ENCODE measurements at places on chromosomes 6 and 20.

DNA sequence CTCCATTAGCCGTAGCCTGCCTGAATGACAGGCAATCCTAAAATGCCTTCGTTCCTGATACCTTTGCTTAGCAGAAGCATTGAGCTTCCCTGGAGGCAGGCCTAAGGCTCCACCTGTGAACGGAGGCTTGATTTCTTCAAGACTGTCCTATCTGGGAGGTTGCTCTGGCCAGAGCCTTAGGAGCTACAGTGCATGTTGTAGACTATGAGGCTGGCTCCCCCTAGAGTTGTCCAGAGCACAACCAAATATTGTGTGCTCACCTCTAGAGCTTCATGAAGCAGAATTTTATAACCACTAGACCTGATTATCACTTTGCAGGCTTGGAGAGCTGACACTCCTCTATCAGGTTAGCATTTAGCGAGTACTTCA lies 217.8 kb downstream of the MAFB start:
- peak; percentile 27 for DNase-seq

DNA sequence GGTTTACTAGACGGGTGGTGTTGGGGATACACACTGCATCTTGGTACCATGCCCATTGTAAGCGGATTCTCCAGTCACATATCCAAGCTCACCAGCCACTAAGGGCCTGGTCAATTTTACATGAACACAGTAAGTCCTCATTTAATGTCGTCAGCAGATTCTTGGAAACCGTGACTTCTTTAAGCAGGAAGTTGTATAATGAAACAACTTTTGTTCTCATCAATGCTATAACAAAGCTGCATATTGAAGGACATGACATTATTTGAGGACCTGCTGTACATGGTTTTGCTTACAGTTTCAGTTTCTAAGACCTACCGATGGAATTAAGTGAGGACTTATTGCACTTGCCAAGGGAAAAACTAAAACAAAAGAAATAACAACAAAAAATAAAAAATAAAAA lies 295.6 kb downstream of the SYNE1 start:
- no peak for DNase-seq

- no peak for DNase-seq
Measured at GRCh38 chr6:34066218-34066571, 79.7 kb downstream of the GRM4 start.

DNA sequence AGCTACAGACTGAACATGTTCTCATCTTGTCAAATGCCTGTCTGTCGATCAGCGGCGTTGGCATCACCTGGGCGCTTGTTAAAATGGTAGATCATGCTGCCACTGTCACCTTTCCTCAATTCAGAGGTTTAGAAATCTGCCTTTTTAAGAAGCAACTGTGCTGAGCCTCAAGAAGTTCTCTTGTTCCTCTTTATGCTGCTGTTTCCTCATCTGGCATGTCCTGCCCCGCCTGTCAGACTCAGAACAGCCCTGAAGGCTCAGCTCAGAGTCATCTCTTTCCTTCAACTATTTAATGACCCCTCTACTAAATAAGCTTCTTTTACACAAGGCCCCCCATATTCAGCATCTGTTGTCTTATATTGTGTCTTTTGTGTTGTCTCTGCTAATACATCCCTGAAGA lies 368.2 kb downstream of the EPM2A start:
- no peak for DNase-seq

- no peak for DNase-seq
Measured at GRCh38 chr6:163694072-163694471, 279.6 kb downstream of the QKI start.

GRCh38 chr6:160042014-160042773 lies 73.3 kb downstream of the IGF2R start:
- DNase-seq = peak; percentile 91

GRCh38 chr20:25195962-25196785 lies 662 bp downstream of the ENTPD6 start:
- no peak for DNase-seq

DNA sequence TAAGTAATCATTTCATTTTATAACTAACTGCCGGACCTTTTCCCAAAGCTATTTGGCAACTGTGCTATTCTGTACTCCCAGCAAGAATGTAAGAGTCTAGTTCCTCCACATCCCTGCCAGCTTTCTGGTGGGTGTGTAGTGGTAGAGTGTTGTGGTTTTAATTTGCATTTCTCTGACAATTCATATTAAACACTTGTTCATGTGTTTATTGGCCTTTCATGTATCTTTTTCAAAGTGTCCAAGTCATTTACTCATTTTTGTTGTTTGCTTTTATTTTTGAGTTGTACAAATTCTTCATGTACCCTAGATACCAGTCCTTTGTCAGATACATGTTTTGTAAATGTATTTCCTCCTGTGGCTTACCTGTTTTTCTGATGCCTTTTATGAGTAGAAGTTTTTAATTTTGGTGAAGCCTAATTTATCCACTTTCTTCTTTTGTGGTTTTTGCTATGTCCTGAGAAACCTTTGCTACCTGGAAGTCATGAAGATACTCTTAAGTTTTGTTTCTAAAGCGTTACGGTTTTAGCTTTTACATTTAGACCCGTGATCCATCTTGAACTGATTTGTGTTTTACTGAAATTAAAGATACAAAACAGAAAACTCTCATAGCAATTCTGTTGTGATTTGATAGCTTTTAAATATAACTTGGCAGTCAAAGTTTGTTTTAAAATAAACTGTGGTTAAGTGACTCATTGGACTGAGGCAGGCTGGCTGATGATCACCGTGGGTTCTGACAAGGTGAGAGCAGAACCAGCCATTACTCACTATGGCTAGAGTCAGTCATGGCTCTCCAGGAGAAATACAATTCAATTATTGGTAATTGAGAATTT lies 8.0 kb downstream of the MYLIP start:
- DNase-seq = peak; percentile 91

- DNase-seq = no peak
Measured at GRCh38 chr20:6506906-6507305, 260.6 kb upstream of the BMP2 start.

- DNase-seq = peak; percentile 54
Measured at GRCh38 chr6:135534773-135535380, 37.3 kb upstream of the AHI1 start.

DNA sequence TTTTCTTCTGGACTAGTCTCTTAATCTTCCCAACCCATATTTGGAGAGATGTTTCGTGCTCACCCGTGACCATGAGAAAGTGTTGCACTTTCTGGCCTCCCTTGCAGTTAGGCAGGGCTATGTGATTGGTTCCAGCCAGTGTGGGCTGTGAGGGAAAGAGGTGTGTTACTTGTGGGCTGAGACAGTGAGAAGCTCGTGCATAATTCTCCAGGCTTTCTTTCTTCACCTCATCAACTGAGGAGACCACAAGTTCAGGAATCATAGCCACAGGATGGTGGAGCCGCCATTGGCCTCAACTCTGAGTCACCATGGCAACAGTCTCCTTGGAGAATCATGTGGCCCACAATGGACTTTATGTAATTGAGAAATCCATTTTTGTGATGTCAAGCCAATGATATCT lies 57.5 kb upstream of the FUCA2 start:
- DNase-seq = peak; percentile 70

DNA sequence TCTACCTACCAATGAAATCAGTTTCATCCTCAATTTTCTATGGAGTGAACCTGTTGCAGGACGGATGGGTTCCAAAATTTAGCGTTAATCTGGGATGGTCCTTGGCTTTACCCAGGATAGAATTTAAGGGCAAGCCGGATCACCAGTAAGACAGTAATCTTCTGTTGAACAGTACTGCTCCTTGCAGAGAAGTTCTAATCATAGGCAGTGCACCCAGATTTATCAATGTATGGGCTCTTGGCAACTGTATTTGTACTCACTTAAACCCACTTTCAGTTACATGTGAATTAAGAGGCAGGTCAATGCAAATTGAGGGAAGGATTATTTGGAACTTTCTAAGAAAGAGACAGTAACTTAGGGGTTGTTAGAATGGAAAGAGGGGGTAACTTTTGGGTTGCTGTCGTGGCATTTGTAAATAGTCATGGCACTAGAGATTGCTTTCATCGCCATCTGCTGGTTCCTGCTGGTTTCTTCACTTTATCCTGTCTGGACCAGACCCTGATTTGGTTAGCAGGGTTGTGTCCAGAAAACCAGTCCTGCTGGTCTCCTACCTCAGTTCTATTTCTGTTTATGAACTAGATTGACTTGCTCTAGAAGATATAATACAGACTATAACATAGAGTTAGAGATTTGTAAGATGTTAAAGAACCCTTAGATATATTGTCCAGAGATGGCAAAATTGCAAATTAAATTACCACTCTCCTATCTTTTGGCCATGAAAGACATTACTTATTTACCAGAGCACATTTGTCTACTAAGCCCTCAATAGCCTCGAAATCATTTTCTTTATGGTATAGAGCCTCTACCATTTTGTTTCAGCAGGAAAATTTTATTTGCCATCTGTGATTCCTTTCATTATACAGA lies 646.3 kb downstream of the UTRN start:
- peak; percentile 57 for DNase-seq

DNA sequence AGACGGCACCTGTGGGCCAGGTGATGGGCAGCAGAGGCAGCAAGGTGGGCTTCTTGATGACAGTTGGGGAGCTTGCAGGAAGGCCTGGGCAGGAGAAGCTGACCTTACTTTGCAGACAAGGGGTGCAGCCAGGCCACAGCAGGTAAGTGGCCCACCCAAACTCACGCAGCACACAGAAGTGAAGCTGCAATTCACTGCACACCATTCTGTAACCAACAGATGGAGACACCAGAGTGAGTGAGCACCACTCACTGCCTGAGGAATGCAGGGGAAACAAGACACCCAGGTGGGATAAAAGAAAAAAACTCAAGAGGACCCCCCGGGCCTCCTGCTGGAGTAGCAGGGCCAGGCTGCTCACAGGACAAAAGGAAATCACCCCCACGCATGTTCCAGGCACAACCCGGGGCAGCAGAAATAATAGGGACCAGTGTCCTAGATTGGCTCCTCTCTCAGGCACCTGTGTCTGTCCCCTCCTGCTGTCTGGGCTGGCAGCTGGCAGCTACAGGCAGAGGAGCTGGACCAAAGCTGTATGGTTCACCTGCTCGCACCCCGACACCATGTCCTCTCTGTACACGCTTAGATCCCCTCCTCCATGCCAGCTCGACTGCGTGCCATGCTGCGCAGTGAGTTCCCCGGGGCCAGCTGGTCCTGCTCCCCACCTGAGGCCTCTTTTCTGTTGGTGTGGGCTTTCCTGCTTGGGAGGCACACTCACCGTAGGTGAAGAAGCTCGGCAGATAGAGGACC lies 4.9 kb downstream of the MTCH1 start:
- no peak for DNase-seq

GRCh38 chr20:1013566-1014340 lies 11.6 kb upstream of the RSPO4 start:
- DNase-seq = no peak

GRCh38 chr6:106439459-106439858 lies 78.9 kb downstream of the CRYBG1 start:
- DNase-seq = peak; percentile 41

DNA sequence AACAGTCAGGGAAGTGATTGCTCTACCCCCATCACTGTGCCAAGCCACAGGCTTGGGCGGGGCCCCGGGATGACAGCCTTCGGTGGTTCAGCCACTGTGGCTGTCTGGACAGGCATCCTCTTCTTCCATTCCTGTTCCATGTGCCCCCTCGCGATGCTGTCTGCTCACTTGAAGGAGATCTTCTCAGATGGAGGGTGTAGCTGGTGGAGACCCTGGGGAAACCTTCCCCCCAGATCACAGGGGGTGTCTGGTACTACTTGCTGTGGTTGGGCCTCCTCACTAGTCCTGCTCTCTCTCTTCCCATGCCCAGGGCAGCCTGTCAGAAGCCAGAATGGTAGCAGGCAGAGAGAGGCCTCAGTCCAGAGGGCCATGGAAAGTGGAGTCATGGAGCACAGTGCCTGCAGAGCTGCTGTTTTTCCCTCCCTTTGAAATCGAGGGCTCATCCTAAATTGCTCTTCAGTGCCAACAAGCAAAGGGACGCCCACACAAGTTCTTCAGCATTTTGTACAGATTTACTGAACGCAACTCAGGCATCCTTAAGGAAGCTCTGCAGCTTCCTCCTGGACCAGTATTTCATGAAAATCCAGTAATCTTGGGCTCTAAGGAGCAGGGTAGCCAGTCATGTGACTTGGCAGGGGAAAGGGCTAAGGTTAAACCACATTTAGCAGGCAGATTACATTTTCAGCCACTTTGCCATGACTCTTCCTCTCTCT lies 326.6 kb downstream of the ZFAND3 start:
- DNase-seq = peak; percentile 33

DNA sequence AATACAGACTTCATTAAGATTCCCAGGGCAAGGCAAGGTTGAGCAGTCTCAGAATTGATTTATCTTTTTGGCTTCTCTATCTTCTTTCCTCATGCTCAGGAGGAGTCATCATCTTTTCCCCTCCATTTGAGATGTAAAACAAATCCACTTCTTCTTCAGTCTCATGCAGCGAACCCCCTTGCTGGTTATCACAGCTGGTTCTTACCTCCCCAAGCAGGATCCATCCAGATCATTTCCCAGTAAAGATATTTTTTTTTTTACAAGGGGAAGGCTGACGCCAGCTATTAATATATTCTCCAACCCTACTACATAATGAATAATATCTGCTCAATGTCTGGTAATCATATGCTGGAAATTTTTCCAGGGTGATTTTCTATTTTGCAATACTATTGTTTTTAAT lies 508.9 kb upstream of the NOX3 start:
- DNase-seq = no peak

DNA sequence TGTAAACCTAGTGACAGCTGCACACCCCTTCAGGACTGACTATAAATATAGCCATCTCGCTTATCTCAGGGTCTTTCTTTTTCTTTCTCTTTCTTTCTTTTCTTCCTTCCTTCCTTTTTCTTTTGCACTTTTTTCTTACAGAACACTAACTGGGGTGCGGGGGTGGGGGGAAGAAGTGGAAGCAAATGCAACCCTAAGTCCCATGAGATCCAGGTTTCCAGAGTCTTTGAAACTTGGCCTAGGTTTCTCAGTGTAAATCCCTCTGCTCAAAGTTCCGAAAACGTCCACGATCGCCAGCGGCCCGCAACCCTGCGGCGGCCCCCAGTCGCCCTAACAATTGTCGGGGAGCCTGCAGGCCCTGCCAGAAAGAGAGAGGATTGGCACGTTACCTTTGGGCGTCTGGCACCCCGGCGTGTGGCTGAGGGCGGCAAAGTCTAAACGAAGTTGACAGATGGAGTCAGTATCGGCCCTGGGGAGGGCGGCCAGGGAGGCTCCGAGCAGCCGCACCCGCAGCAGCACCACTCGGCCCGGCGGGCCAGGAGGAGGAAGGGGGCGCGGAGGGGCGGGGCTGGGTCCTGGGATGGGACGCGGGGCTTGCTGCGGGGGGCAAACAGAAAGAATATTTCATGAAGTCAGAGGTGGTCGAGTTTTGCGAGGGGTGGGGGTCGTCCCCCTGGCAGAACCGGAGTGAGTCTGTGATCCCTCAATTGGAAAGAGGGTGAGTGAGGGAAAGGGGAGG lies 577 bp upstream of the FOXF2 start:
- no peak for DNase-seq

DNA sequence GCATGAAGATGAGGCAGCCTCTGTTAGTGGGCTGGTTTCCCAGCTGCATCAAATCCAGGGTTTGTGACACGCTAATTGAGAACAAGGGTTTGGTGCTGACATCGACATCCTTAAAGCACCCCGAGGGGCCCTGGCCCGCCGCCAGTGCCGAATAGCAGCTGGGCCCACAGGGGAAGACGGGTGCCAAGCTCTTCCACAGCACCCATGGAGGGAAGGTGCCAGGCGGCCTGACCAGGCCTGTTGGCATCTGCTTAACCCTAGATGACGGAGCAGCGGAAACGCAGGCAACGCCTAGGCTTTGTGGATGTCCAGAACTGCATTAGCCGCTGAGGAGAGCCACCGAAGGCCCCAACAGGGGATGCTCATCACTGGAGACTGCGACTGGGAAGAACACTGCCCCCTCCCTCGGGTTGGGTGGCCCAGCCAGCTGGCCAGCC lies 16.0 kb downstream of the UQCC2 start:
- DNase-seq = no peak

Data from fibroblast of mammary gland (primary cell).